ENCODE measurements at places on chromosomes 11 and 22.

DNA sequence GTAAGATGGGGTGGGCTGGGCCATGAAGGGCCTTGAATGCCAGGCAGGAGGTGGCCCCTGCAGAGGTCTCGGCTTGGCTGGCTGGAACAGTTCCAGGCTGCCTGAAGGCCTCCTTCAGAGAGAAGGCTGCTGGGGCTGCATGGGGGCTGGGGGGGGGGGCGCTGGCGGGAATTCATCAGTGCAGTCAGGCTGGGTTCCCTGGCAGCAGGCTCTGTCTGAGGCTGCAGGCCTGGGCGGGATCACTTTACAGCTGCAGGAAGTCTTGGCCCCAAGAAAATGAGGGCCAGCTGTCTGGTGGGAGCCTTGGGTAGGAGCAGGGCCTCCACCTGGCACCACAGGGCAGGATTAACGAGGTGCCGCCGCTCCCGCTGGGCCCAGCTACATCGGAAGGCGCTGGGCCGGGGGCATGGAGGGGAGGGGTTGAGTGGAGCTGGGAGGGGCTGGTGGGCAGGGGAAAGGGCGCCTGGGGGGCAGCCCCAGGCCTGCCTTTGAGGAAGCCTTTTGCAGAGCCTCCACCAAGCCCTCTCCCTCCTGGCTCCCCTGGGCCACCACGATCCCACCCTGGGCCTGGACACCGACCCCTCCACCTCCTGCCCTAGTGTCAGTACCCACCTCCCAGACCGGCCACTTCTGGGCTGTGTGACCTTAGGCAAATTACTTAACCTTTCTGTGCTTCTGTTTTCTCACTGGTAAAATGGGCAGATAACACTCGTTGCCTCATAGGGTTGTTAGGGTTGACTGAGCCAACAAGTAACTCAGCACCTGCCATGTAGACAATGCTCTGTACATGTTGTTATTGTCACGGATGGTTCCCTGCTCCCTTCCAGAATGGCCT lies 31.0 kb upstream of the HMOX1 start:
- DNase-seq = no peak

- no peak for DNase-seq
Observed at GRCh38 chr22:25012741-25013143, 60.2 kb downstream of the KIAA1671 start.

DNA sequence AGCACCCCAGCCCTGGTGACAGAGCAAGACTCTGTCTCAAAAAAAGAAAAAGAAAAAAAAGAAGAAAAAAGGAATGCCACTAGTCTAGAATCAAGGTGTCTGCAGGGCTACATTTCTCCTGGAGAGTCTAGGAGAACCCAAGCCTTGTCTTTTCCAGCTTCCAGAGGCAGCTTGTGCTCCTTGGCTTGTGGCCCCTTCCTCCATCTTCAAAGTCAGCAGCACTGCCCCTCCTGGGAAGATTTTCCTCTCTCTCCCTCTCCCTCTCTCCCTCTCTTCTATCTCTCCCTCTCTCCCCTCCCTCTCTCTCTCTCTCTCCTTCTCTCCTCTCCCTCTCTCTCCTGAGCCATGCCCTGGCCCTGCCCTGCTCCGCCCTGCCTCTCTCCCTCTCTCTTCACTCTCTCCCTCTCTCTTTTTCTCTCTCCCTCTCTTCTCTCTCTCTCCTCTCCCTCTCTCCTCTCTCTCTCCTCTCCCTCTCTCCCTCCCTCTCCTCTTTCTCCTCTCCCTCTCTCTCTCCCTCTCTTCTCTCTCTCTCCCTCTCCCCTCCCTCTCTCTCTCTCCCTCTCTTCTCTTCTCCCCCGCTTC lies 97.7 kb upstream of the FGF3 start:
- no peak for DNase-seq

DNA sequence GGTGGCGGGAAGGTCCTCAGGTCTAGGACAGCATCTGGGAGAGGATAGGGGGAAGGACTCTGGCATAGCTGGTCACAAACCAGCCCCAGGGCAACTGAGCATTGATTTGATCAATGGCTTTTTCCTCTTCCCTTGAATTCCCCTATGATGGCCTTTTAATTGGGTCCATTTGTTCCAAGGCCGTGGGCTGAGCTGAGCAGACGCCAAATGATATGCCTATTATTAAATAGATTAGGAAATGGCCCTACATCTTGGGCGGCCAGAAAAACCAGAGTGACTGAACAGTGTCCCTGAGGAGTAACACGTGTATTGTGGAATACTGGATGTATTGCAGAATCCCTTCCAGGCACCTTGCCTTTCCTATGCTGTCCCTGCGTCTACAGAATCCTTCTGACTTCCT lies 26.7 kb upstream of the P2RY6 start:
- DNase-seq = no peak

DNA sequence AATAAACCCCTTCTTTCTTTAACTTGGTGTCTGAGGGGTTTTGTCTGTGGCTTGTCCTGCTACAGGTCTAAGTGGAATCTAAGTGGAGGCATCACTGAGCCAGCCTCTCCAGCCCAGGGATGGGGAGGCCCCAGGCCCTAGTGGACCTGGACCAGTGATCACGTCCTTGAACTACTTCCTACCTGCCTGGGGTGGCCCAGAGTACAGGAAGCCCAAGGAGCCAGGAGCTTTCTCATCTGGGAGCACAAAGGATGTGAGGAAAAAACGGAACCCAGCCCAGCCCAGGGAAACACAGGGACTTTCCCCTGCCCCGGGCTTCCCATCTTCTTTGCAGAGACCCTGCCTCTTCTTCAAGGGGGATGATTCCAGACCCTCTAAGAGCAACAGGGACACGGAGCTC lies 3.5 kb upstream of the CD5 start:
- DNase-seq = no peak

- no peak for DNase-seq
Observed at GRCh38 chr11:132245403-132246385, 875.3 kb downstream of the NTM start.

- peak; percentile 34 for DNase-seq
Observed at GRCh38 chr22:30453731-30454510, 17.9 kb downstream of the SEC14L3 start.

GRCh38 chr11:78831571-78831970 lies 256.9 kb upstream of the NARS2 start:
- DNase-seq = no peak

DNA sequence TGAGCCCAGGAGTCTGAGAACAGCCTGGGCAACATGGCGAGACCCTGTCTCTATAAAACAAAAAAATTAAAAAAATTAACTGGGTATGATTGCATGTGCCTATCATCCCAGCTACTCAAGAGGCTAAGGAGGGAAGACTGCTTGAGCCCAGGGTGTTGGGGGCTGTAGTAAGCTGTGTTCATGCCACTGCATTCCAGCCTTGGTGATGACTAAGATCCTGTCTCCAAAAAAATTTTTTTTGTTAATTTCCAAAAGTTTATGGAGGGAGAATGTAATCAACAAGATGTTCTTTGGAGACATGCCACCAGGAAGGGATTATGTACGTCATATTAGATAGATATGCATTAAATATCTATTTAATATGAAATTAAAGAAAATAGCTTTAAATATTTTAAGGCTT lies 267.5 kb downstream of the SBF2 start:
- DNase-seq = no peak

GRCh38 chr11:110298301-110298765 lies 1.9 kb upstream of the RDX start:
- no peak for DNase-seq

DNA sequence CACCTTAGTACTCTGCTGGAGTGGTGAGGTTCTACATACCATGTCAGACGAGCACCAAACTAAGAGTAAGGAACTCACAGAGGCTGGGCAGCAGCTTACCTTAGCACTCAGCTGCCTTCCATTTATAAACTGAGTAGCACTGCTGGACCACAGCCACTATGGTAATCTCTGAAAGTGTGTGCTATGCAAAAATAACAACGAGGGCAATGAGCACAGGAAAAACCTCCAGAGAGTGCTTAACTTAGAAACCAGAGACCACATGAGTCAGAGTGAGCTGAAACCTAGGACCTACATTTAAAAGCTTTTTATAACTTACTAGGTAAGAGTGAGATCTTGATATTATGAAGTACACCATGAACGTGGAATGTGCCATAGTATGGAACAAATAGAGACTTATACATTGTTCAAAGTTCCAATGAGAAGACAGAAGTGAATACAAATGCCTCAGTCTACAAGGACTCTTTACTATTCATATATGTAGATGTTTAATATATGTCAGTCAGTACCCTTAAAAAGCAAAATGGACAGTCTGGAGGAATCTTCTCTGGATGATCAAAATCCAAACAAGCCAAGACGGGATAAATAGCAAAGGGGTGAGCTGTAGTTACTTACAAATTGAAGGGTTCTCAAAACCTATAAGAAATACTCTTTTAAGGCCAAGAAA lies 17.2 kb upstream of the CD59 start:
- DNase-seq = peak; percentile 60

GRCh38 chr11:33389635-33390034 lies 132.5 kb downstream of the HIPK3 start:
- no peak for DNase-seq

DNA sequence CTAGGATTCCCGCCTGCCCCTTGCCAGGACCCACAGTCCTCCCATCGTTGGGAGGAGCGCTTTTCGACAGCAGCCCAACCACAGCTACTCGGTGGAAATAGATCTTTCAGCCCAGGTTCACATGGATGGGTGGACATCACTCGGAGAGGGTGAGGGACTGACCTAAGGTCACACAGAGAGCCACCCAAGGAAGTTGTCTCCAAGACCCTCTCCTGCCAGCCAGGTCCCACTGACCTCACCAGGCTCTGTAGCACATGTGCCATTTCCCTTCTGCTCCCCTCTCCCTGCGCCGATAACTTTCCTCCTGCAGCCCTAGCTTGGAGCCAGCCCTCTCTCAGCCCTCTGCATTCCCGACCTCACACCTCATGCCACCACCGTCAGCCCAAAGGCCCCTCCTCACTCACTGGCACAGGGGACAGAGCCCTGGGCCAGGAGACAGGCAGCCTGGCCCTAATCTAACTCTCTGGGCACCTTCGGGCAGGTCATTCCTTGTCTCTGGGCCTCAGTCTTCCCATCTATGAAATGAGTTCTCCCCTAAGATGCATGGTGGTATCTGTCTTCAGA lies 4.7 kb downstream of the KCNJ4 start:
- no peak for DNase-seq

DNA sequence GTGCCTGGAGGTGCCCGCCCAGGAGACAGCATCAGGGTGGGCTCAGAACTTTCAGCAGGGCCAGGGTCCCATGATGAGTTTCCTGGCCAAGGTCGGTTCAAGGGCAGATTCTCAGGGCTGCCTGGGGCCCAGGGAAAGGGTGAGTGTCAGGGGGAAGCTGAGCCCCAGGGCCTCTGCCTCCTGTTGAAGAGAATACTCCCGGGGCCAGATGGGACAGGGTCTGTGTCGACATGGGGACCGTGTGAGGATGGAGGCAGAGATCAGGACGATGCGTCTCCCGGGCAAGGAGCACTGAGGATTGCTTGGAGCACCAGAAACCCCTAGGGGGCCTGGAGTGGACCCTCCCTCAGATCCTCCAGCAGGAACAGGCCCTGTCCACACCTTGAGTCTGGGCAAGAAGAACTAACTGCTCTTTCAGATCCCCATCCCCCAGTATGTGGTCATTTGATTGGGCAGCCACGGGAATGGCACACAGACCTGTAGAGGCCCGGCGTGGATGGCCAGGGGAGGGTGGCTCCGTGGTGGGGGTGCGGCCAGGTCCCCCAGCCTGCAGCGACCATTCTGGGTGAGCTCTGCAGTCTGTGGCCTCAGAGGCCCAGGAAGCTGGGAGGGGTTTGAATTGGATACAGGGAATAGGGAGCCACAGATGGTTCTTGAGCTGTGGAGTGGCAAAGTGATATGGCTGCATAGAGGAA lies 1078.7 kb downstream of the BRD1 start:
- no peak for DNase-seq

DNA sequence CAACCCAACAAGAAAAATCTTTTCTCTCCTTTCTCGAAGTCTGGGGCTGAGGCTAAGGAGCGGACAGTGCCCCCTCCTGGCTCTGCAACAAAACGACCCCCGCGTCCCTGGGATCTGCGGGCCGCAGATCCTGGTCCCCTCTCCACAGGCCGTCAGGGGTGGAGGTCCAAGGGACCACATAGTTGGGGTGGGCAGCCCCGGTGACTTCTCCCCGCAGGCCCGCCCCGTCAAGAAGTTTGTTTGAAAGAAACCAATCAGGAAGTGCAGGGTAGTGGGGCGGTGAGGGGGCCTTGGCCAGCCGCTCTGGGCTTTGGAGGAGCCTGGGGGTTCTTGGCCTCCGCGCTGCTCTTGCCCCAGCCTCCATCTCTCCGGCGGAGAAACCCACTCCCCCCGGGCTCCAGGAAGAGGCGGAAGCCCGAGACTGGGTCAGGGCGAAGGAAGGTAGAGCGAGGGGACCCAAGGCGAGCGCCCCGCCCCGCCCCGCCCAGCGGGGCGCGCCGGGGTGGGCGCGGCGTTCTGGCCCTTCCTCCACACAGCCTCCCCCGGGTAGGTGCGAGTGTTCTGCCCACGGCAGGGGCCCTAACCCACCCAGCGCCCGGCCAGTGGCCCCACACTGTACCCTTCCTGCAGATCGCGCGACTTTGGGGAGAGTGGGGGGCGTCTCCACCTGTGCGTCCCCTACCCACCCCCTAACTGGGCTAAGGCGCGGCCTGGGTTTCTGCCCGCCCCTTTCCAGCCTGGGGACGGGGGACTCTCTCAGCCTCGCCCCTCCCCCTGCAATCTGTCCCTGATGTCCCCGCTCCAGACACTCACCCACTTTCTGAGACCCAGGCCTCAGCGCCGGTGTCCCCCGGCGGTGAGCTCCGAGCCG lies 1.3 kb downstream of the TP53I11 start:
- no peak for DNase-seq

GRCh38 chr11:67273260-67273990 lies 7.2 kb downstream of the GRK2 start:
- DNase-seq = no peak

DNA sequence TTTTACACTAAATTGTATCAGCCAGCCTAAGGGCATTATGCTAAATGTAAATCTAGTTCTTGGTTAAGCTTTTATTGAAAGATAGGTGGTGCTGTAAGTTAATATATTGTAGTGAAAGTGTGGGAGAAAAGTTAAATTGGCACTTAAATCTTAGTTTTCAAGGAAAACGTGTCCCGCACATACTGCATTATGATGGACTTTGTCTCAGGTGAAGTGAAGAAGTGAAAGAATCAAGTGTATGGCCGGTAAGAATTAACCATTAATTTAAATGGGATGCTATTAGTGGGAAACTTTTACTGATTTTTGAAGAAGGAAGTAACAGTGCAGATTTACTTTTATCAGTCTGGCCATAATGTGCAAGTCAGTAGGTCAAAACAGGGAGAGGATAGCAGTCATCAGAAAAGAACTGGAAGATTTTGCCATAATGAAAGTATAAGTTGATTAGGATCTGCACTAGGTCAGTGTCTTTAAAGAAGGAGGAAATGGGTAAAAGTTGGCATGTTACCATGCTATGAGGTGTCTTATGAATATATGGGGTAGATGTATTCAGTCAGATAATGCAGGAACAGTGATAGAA lies 81.6 kb downstream of the PDHX start:
- peak; percentile 20 for DNase-seq

GRCh38 chr22:18035751-18036150 lies 11.4 kb upstream of the MICAL3 start:
- DNase-seq = no peak

DNA sequence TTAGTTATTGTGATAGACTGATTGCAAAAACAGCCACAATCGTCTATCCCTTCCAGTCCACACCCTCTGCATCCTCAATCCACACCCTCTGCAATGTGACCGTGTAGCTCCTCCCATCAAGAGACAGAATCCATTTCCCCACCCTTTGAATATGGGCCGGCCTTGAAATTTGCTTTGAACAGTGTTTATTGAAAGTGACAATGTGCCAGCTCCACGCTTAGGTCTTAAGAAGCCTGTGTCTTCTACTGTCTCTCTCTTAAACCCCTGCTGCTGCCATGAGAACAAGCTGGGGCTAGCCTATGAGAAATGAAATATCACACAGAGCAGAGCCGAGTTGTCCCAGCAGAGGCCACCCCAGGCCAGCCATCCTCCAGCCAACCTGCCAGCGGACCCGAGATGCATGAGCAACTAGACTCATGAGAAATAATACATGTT lies 22.3 kb upstream of the MICAL2 start:
- DNase-seq = peak; percentile 23
